Ecto neural progenitor cell (in vitro differentiated cells): ENCODE measurements at places on chromosomes 16 and 17.

- no peak for DNase-seq
These were observed 1.2 kb downstream of the CACNA1G start for GRCh38 chr17:50561746-50562141.

DNA sequence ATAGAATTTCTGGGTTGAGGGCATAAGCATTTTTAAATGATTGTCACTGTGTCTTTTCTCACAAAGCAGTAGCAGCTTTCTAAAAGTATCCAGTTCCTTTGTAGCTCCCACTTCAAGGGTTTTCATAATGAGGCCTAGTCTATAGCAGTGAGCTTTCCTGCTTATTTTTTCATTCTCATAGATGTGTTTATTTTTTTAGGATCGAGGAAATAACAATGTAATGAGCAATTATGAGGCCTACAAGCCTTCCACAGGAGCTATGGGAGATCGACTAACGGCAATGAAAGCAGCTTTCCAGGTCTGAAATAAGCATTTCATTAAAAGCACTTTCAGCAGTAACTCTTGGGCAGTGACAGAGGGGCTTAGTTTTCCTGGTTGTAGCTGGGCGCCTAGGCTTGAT is 10.6 kb upstream of the PSMC5 start:
- DNase-seq = no peak

DNA sequence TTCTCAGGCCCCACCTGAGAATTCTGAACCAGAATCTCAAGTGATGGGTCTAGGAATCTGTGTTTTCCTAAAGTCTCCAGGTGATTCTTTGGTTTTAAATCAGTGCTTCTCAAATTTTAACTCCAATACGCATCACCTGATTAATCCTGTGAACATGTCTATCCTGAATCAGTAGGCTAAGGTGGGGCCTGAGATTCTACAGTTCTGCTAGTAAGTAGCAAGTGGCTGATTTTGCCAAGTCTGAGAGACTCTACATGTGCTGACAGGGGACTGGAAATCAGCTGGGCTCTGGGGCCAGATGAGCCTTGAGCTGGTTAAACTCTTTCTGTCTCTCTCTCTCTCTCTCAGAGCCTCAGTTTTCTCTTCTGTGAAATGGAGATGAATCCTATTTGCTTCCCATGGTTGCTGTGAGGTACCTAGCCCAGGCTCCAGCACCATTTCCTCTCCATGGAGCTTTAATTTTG is 9.0 kb downstream of the CCR7 start:
- no peak for DNase-seq

DNA sequence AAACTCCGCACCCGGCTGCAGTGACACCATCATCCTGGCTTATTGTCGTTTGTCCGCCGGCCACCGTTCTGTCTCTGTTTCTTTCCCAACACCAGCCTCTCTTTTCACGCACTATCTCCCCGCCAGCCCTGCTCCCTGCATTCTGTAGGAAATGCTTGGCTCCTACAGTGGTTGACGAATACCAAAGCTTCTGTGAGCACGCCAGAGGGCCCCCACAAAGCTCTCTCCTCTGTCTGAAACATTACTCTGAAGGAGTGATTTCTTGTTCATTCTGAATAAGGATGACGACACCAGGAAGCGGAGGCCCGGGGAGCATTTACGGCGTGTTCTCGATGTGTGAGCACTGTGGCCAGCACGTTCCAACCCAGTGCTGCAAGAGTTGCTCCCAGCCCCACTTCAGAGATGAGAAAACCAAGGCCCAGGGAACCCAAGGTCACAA is 58.8 kb downstream of the ADCY9 start:
- DNase-seq = no peak

- DNase-seq = no peak
These were observed 10.1 kb upstream of the SLC25A39 start for GRCh38 chr17:44334727-44335126.

- DNase-seq = no peak
These were observed 12.4 kb downstream of the TAC4 start for GRCh38 chr17:49835472-49835871.

DNA sequence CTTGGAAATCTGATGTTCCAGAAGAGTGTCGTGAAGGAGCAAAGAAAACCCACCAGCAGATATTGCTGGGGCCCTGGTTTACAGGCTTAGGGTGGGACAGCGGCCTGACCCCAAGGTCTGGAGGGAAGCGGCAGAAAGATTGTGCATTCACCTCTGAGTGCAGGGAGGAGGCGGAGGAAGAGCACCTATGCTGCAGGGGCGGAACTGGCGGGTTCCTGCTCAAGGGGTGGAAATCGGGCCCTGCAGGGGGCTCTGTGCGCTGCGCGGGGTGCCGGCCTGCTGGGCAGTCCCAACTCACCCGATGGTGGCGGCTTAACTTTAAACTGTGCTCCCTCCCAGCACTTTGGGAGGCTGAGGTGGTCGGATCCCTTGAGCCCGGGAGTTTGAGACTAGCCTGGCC is 47.5 kb downstream of the COX4I1 start:
- no peak for DNase-seq

DNA sequence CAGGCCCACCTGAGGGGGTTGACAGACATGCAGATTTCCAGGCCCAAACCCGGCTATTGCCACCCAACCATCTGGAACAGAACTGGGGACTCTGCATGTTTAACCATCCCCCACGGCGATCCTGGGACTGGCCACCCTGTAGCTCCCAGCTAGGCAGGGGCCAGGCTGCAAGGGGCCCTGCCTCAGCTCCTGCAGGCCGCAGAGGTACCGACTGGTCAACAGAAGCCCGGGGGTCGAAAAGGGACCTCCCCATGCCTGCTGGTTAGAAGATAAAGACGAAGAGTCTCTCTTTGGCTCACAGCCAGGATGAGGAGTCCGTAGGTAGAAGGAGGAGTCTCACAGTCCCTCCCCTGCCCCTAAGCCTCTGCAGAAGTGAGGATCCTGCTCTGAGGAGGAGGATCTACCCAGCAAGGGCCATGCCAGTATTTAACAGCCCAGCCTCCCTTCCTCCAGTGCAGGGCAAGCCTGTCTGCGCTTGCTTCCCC is 223.4 kb upstream of the TNRC6C start:
- peak; percentile 77 for DNase-seq

DNA sequence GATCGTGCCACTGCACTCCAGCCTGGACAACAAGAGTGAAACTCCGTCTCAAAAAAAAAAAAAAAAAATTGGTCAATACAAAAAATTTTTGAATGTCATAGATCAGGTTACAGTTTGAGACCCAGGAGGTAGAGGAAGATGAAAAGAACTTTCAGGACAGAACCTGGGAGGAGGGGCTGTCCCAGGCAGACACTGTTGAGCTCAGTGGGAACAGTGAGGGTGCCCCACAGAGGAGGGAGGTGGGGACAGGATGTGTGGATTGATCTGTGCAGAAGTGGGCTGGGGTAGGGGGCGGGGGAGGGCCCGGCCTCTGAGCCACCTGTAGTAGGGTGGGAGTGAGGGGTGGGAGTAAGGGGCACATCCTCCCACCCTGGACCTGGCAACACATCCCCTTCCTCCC is 58.3 kb downstream of the PRMT7 start:
- DNase-seq = no peak

GRCh38 chr16:67349172-67349571 is 22.6 kb downstream of the LRRC36 start:
- no peak for DNase-seq

DNA sequence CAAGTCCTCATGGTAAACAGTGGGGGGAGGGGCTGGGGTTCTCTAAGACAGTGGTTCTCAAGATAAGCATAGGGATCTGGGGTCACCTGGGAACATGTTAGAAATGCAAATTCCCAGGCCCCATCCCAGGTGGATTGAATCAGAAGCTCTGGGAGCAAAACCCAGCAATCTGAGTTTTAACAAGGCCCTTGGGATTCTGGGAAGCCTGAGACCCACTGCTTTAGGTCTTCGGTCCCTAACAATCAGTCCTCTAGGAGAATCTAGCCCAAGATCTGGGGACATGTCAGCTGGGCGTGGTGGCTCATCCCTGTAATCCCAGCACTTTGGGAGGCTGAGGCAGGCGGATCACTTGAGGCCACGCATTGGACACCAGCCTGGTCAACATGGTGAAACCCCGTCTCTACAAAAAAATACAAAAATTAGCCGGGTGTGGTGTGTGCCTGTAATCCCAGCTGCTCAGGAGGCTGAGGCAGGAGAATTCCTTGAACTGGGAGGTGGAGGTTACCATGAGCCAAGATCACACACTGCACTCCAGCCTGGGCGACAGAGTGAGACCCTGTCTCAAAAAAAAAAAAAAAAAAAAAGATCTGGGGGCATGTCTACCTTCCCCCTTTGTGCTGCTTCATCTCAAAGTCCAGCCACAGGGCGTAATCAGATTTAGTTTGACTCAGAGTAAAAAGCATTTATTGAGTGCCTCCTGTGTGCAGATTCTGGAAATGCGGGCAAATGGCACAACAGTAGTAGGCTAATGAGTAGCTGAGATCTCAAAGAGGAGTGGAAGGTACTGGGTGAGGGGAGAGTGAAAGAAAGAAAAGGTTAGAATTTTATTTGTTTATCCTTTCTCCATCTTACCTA is 8.8 kb upstream of the NR1D1 start:
- peak; percentile 45 for DNase-seq
